Neuronal stem cell (in vitro differentiated cells): ENCODE measurements at places on chromosomes 2 and 18.

- no peak for DNase-seq
Observed at GRCh38 chr2:229170171-229170570, 100.9 kb downstream of the PID1 start.

- DNase-seq: no peak
Observed at GRCh38 chr2:32011485-32011960, 715 bp upstream of the MEMO1 start.

GRCh38 chr2:70854411-70854810, 18.8 kb upstream of the CD207 start:
- DNase-seq: no peak

GRCh38 chr2:232971744-232972143, 41.3 kb downstream of the NGEF start:
- no peak for DNase-seq

DNA sequence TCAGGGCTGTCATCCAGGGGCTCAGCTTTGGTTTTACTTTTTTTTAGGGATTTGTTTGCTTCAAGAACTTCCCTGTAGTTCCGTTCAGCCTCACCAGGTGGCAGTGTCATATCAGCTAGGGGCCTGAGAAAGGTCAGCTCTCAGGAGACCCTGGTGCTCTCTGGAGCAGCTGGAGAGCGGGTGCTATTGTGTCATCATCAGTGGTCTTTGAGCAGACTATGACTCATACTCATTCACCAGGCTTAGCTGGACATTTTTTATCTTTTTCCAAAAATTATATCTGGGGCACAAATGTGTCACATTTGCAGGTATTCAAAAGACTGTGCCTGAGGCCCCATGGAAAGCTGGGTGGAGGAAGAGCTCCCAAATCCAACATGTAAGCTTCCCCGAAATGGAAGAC, 24.4 kb downstream of the ZNF892 start:
- DNase-seq: peak; percentile 65

DNA sequence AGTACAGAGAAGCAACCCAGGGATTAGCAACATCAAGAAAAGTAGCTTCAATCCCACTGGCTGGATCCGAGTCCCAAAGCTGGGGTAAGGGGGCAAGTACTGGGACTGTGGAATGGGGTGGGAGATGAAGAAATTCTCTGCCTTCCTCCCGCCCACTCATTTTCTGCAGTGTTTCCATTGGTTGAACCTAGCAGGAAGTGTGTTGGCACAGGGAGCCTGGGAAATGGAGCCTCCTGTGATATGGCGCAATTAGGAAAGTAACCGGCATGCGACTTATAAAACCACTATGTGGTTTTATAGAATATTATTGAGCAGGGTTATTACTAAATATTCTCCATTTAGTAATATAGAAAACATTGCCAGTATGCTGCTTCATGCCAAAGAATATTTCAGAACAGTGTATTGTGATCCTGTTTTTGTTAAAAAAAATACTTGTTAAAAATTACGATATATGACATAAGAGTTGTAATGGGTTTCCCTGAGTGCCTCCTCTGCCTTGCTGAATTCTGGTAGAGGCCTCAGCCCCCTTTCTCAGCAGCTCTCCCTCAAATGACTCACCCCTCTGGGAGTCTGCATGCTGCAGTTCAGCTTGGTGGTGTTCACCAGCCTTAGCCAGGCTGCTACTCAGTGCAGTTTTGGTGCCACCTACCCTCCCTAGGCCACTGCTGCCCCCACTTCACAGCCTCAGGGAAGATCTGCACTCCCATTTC, 60.5 kb downstream of the HK2 start:
- no peak for DNase-seq

DNA sequence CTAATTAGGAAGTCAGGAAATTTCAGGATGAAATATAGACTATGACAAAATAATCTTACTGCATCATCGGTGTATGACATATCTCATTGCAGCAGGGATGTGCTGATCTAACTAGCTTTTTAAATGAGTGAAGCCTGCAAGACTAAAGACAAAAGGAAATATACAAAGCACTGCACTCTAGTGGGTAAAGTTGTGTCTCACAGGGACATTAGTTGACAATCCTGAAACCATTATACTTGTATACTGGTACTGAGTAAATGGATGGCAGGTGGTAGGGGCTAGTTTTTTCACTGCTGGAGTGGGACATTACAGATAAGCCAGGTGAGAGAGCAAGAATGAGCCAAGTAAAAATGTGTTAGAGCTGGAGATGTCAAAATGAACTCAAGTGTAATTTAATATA, 317.5 kb upstream of the RAB6C start:
- DNase-seq: no peak

GRCh38 chr18:33585431-33585775, 7.4 kb downstream of the ASXL3 start:
- no peak for DNase-seq

GRCh38 chr2:55811048-55811447, 112.5 kb downstream of the EFEMP1 start:
- no peak for DNase-seq

- no peak for DNase-seq
Observed at GRCh38 chr18:8536922-8537321, 72.3 kb upstream of the RAB12 start.

DNA sequence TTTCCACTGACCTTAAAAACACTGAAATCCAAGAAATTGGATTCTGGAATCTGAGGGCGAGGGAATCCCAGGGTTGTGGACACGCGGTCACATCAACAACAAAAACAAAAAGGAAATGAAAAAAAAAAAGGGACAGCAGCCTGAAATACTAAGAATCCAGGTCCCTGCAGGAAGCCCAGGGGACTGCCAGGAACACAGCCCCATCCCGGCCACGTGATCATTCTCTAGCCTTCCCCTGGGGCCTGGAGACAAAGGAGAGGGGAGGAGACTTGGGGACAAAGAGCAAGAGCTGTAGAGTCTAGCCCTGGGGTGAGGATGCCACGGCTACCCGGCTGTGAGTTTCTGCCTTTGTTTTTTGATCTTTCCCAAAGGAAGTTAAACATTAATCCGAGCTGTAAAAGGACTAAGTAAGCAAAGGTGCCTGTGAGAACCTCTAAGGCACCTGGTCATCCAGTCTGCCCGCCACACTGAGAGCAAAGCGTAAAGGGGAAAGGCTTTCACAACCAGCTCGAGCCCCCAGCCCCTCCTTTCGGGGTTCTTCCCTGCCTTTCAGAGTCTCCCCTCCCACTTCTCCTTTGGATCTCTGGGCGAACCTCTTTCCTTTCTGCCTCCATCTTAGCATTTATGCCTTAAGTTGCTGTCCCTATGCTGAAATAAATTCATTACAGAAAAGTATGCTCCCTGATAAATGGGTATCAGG, 57.9 kb upstream of the MSH2 start:
- peak; percentile 92 for DNase-seq

DNA sequence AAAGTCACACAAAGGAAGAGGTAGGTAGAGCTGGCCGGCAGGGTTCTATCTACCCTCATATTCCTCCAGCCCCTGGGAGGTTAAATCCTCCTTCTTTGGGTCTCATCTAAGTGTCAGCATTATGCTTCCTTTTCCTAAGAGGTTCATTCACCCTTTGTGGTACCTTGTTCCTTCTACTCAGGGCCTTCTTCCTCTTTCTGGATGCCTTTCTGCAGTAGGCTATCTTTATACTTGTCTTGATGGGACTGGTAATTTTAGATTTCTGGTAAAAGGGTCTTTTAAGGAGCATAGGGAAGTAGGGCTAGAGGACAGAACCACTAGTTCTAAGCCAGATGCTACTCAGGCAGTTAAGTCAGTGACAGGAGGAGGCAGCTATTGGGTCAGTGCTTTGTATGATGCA, 13.7 kb upstream of the TNP1 start:
- DNase-seq: no peak

- no peak for DNase-seq
Observed at GRCh38 chr18:395456-396250, 104.8 kb downstream of the COLEC12 start.

GRCh38 chr2:951224-952006, 766 bp downstream of the SNTG2 start:
- DNase-seq: no peak

- DNase-seq: no peak
Observed at GRCh38 chr2:177772529-177772928, 300.0 kb downstream of the PDE11A start.

GRCh38 chr2:230205034-230205433, 14.8 kb downstream of the SP110 start:
- DNase-seq: no peak

DNA sequence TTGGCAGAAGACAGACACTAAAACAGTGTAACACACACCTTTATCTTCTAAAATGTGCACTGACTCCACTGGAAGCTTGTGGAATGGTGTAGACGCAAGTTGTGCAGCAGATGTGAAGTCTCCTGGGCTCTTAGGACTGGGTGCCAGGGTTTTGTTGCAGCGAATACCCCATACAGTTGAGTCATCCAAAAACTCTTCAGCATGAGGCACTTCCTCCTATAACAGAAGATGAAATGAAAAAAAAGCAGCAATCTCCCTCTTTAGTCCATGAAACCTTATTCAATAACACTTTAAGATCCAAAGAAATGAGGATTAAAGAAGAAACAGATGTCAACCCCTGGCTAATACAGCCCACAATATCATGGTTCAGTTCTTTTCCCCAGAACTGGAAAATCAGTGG, 22.2 kb downstream of the BUB1 start:
- DNase-seq: no peak

- DNase-seq: no peak
Observed at GRCh38 chr2:240728361-240728760, 36.7 kb downstream of the AQP12A start.

DNA sequence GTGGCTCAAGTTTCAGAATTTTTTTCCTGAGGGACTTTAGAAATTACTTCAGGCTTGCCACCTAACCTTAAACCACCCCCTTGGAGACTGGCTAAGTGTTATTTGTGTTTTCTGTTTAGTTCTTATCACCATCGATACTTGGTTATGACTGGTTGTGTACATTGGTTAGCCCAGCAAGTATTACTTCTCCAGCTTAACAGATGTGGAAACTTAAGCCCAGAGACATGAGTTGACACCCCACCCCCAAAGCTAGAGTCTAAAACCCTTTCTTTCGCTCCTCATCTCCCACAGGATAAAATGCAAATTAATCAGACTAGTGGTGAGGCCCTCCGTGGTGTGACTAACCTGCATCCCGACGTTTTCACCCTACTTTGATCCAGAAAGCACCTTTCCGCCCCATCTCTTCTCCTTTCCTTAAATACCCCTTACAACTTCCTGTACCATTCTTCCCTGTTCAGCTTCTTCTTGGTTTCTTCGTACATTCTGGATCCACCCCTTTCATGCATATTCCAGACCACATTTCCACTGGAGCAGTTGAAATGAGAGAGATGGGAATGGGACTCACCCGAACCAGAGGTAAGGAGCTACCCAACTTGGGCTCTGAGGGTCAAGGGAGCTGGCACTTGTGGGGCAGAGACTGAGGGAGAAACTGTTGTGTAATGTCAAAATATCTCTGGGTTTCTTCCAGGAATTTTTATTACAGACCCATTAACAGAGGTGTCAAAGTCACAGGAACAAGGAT, 819 bp upstream of the MAP3K2 start:
- DNase-seq: no peak

GRCh38 chr18:2907550-2908135, 60.8 kb downstream of the EMILIN2 start:
- no peak for DNase-seq

DNA sequence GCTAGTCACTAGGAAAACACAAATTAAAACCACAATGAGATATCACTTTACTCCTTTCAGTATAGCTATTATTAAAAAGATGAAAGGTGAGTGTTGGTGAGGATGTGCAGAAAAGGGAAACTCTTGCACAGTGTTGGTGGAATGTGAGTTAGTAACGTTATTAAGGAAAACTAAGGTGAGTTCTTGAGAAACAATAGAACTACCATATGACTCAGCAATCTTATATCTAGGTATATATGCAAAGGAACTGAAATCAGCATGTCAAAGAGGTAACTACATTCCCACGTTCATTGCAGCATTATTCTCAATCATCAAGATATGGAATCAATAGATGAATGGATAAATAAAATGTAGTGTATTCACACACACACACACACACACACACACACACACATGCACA, 117.3 kb upstream of the HNMT start:
- no peak for DNase-seq

DNA sequence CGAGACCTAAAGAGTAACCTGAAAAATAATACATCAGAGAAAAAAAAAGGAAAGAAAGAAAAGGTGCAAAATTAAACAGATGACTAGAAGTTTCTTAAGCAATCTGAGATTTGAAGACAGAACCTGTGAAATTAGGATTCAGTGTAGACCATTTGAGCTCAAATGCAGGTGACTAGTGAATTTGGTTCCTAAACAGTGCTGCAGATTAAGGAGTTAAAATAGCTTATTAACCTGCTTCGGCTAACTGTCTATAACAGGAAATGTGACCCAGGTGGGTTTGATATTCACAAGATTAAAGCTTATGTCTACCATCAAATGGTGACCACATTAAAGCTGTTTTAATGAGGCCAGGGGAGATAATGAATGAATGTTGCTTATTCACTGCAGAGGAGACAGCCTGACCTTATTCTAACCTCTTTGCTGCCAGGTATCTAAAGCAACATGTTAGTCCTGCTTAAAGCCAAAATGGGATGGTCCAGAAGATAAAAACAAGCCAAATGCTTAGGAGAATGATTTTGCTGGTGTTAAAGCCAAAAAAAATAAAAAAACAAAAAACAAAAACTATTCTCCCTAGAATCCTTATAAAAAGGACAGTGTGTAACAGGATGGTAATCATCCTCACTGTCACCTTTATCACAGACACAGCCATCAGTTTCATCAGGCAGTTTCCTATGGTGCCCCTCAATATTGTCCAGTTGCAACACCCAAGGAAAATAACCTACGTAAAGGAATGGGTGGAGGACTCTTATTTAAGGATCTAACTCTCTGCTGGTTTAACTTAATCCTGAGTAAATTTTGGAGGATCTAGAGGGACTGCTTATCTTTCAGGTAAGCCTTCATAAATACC, 769.0 kb upstream of the ZEB2 start:
- DNase-seq: no peak

GRCh38 chr2:240624950-240625621, at the start of gene GPR35:
TSS of gene GPR35 (plus strand) at chr2:240625480. CDS start at chr2:240629953, 4,473 bp downstream.
- no peak for DNase-seq

GRCh38 chr2:128667391-128667790, 348.7 kb upstream of the HS6ST1 start:
- DNase-seq: no peak

- DNase-seq: no peak
Observed at GRCh38 chr2:210286123-210286680, 28.8 kb downstream of the MYL1 start.

GRCh38 chr2:160608599-160608998, 115.0 kb upstream of the RBMS1 start:
- no peak for DNase-seq

DNA sequence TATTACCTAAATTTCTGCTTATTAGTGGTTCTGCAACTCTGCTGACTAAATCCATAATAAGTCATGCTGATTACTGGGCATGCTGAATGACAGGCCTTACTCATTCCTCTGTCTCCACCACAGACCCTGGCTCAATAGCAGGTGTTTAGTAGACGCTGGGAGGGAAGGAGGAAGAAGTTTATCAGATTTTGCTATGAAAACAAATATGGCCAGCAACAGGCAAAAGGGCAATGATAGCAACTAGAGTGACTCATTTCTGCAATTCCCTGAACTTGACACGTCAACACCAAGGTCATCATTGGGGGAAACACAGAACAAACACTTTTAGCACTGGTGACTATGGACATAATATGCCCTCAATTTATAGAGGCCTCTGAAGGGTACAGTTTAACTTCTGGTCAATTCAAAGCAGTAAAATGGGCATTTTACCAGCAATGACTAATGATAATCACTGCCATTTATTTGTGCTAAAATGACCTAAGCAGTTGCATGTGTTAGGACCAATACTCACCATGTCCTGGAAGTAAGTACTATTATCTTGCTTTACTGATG, 35.2 kb downstream of the TMEM163 start:
- DNase-seq: no peak
